Tongue (tissue), 3 donors: ENCODE measurements at places on chromosomes 16 and 17. TPM values are rescaled to one million over a fixed set of nuclear protein-coding genes. Genes with fewer than 3 reads are reported as not detected.

Gene VPS9D1
- 10.1 TPM for total RNA-seq

Gene CCL4
- 2.7 TPM for total RNA-seq

Gene CNTNAP1
- 14.7 TPM for total RNA-seq

Gene EPX
- total RNA-seq, result not detected

Gene VTN
- 1.0 TPM for total RNA-seq

Gene SLFN13
- total RNA-seq, result 6.2 TPM

Gene MLYCD
- 5.6 TPM for total RNA-seq

Gene KPNA2
- 25.0 TPM for total RNA-seq
